ENCODE measurements at places on chromosomes 5 and 9.

DNA sequence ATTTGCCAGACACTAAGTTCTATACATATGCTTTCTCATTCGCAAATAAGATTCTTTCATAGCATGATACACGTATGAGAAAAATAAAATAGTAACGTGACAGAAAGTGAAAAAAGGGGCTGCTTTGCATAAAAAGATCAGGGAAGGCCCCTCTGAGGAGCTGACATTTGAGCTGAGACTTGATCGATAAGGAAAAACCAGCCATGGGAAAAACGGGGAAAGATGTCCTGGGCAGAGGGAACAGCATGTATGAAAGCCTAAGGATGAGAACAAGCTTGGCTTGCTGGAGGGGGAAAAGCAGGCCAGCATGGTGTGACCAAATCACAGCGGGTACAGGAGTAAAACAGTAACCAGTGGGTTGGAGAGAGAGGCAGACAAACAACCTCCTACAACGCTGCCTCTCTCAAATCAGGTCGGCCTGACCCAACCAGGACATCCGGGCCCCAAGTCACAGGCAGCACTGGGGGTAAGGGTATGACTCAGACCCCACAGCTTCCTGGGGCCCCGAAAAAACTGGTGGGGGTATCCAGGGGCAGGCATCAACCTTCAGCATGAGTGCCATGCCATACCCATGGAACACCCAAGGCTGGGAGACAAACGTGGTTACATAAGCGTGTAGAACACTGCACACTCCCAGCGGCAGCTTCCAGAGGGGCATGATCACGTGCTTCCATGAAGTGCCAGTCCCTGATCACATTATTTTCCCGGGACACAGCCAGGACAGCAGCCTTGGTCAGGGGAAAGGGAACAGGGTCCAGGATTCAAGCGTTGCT lies 2.2 kb downstream of the TNIP1 start:
- no peak for DNase-seq

DNA sequence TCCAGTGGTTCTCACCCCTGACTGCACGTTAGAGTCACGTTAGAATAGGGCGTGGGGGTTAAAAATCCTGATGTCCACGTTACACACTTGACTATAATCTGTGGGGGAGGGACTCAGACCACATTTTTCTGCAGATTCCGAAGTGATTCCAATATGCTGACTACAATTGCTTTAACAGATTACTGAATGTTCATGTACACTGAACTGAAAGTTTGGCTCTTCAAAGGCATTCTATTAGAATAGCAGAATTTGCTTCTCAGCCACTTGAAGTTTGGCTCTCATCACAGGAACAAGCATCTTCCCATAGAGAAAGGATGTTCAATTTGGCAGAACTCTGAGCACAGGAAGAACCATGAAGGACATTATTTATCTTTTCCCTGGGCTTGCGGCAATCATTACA lies 84.5 kb downstream of the HAPLN1 start:
- DNase-seq = no peak

- DNase-seq = no peak
Observed at GRCh38 chr9:109182550-109182939, 15.5 kb upstream of the FRRS1L start.

GRCh38 chr5:30878746-30879145 lies 314.7 kb upstream of the CDH6 start:
- DNase-seq = no peak

DNA sequence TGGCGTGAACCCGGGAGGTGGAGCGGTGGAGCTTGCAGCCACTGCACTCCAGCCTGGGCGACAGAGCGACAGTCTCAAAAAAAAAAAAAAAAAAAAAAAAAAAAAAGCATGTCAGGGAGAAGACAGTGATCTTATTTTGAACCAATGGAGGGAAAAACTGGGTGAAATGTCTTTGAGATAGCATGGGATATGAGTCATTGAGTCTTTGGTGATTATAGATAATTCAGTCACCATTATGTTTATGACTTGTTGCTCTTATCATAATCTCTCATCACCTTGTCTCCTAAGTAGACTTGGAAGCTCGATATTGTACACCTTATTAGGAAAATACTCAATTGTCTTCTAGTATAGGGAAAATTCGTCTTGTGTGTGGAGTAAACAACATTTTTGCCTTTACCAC lies 55.1 kb upstream of the KDM4C start:
- DNase-seq = no peak

DNA sequence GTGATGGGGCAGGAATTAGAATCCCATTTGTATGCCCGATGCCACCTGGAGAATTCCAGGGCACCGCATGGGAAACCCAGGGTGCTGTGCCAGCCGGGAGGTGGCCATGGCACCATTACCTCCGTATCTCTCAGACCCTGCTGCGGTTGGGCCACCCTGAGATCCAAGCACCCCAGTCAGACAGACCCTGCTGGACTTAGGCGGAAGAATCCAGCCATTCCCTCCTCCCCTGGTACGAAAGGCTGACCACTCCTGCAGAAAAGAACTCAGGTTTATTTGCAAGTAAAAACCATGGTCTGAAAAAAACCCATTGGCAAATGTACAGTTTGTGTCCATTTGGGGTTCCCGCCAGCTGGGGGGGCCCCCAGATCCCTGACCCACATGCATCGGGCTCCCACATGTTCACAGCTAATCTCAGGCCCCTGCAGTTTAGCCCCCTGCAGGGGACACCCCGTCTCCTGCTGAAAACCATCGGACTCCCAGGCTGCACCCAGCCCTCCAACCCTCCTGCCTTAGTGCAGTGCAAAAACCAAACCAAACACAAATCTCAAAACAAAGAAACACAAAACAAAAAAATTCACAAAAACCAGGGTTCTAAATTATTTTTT lies 23.6 kb upstream of the SARDH start:
- no peak for DNase-seq

GRCh38 chr5:136698970-136699369 lies 333.6 kb upstream of the TRPC7 start:
- no peak for DNase-seq

DNA sequence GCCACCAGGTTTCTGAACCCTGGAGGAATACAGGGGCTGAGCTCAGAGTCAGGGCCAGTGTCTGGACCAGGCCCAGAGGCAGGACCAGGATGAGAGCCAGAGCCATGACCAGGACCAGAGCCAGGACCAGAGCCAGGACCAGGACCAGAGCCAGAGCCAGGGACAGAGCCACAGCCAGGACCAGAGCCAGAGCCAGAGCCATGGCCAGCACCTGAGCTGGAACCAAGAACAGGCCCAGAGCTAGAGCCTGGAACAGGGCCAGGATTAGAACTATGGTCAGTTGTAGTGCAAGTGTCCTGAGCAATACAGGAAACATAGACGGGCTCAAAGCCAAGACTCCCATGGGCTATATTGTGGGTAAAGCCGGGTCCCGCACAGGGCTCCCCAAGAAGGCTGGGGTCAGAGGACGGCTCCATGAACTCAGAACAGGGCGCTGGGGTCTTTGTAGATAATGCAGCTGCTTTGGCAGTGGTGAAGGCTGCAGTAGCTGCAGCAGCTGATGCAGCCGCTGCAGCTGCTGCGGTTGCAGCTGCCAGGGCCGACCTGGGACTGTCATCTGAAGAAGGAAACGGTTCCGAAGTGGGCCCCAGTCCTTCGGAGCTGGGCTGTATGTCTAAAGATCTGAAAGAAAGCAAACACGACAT lies 559 bp downstream of the SPAG8 start:
- DNase-seq = no peak

GRCh38 chr5:54529565-54529964 lies 12.0 kb downstream of the SNX18 start:
- no peak for DNase-seq

All from fibroblast of the conjunctiva (primary cell).